H9 (cell line): ENCODE measurements at places on chromosomes 16 and 17.

GRCh38 chr17:54972406-54973138, 4.0 kb downstream of the STXBP4 start:
- no peak for DNase-seq

DNA sequence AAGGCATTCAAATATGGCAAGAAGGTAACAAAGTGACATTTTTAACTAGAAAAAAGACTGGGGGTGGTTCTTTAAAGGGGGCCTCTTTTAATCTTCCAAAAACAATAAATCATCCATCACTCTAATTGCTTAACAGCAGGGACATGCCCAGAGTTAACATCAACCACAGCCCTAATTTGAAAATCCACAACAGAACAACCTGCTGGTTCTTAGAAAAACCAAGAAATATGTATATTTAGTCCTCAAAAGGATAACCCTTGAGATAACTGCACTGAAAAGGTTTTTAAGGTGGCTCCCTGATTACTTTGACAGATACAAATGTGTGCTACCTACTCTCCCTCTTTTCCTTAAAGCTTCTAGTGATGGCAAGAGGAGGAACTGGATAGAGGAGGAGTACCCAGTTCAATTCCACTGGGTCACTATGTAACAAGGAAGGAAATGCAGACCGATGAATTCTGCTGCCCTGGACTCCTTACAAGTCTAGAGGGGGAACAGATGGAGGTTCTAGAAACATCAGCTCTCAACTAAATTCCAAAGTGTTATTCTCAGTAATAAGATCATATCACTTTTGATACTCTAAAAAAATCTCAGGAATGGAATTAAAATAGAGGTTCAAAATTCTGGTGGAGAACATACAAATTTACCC, 54.3 kb downstream of the N4BP1 start:
- DNase-seq = no peak

DNA sequence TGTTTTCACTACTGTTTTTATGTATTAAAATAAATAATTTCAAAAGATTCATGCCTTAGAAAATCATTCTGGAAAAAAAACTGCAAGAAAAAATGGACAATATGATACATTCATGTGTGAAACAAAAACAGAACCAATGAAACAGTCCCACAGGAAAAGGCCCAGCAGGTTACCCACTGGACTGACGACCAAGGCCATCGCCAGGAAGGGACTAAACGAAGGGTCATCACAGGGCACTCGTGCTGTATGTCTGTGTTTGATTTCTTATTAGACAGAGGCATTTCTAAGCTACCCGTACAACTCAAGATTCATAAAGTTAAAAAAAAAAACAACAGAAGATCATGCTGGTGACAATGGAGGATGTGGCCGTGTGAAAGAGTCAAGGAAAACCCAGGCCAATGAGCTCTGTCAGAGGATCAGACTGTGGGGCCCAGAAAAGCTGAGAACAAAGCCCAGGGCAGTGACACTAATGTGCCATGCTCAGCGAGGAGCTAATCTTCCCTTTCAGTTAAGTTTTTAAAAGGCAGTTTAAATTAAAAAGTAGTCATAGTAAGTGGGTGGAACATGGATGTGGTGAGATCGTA, 31.8 kb downstream of the NSMCE1 start:
- DNase-seq = no peak

GRCh38 chr16:86466696-86467406, 43.5 kb upstream of the FOXF1 start:
- no peak for DNase-seq

GRCh38 chr16:643050-643368, 1.4 kb downstream of the MCRIP2 start:
- no peak for DNase-seq

DNA sequence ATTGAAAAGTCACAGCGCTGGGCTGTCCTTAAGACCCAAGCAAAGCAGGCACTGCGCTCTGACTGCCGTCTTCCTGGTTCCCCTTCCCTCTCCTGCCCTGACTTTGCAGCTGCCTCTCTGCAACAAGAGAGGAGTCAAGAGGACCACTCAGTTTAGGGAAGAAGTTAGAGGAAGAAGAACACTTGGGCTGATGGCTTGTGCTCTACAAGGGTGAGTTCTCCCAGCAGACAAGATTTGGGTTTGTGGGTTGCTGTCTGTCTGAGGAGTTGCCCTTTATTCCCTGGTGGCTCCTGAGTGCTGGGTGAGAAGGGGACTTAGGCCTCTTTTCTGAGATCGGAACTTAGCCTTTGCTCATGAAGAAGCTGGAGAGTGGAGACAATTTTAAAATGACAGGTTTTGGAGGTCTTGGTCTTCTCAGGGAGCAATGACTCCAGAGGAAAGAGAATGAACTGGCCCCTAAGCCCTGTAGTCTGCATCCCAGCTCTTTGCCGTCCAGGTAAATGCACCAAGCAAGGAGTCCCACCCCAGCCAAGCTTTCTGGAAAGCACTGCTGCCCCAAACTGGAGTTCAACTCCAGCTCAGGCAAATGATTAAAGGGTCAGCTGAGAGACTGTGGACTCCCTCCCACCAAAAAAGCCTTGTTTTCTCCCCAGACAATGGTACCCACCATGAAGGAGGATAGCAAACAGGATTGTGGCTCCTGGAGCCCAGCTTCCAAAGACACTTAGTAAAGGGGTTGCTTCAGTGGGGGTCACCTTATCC, 2.7 kb upstream of the HOXB9 start:
- peak; percentile 20 for DNase-seq

- no peak for DNase-seq
Observed at GRCh38 chr17:11302401-11303186, 61.6 kb downstream of the SHISA6 start.

DNA sequence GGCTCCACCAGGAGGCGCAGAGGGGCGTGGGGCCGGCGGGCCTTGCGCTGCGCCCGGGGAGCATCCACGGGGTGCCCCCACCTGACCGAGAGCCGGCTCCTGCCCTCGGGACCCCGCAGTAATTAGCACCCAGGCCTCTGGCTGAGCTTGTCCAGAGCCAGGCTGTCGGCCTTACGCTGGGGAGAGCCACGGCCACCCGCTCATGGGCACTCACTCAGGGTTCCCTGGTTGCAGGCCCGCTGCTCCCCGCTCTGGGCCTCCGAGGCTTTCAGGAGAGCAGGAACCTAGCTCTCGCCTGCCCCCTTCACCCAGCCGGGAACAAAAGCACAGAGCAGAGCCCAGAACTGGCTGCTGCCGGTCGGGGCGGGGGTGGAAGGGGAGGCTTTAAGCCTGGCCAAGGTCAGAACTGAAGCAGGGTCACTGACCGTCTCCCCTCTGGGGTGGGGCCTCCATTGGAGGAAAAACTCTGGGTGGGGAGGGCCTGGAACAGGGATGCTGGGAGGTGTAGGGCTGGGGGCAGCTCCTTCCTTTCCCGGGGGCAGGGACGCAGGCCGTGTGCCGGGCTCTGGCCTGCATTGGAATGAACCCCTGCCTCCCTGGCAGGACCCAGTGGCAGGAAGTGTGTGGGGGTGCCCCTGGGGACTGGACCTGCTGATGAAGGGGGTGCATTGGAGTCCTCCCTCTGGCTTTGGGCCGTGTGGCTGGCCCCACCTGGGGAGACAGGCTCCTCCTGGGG, 12.3 kb downstream of the GLIS2 start:
- DNase-seq = peak; percentile 88

DNA sequence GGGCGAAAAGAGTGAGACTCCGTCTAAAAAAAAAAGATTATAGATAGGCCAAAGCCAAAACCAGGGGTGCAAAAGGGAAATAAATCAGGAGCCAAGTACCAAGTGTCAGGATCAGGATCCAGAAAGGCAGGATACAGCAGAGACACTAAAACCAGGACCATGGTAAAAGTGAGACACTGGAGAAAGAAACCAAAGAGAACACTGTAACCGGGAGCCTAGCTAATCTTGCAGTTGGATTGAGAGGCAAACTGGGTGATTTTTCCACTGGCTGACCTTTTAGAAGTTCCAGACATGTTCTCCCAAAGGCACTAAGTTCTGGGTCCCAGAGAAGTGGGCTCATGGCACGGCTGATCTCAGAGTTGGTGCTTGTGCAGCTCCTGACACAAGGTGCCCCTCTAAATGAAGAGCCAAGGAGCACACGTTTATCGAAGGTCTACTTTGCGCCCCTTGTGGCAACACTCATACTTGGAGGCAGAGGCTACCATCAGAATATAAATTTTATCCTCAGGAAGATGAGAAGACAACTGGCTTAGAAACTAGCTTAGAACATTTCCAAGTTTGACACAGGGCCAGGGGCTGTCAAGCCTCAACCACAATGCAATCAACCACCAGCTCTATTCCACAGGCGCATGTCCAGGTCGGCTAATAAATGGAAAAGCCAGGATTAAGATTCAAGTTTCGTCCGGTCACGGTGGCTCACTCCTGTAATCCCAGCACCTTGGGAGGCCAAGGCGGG, 27.5 kb upstream of the HELZ start:
- DNase-seq = peak; percentile 75

GRCh38 chr16:77327717-77328116, 107.1 kb downstream of the ADAMTS18 start:
- DNase-seq = no peak

- DNase-seq = peak; percentile 17
Observed at GRCh38 chr17:33210285-33210684, 82.8 kb downstream of the ASIC2 start.

GRCh38 chr17:41494524-41494923, 4.8 kb upstream of the KRT36 start:
- DNase-seq = no peak

DNA sequence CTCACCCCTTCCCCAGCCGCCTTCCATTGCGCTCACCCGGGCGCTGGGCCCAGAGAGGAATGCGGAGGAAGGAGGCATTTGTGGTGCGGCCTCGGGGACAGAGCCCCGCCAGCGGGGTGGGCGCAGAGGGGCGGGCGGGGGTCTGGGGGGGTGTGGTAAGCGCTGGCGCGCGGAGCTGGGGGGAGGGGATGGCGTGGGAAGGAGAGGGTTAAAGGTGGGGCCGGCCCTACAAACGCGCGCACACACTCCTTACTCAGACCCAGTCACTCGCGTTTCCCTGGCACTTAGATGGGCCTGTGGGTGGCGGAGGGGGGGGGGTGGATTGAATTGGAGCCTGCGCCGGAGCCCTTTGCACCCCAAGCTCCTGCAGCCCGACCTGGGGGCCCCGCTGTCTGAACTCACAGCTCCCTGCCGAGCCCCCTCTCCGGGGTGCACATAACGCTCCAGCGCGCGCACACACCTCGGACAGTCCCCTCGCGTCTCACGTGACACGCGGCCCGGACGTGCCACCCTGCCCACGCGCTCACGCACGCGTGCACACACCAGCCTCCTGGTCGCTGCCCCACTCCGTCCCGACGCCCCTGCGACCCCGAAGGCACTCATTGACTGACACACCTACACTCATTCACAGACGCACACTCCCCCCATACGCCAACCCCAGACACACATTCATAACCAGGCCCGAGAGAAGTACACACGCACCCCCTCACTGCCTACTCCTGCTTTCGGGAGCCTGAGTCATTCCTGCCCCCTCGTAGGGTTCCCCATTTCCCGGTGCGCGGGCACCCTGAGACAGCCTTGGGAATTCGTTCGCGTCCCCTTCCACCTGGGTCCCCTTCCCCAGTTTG, 844 bp downstream of the TBKBP1 start:
- peak; percentile 57 for DNase-seq

GRCh38 chr17:54968988-54969332, 395 bp downstream of the STXBP4 start:
- no peak for DNase-seq

GRCh38 chr16:75319513-75320411, 68.3 kb upstream of the BCAR1 start:
- DNase-seq = no peak

- DNase-seq = no peak
Observed at GRCh38 chr17:64774888-64775540, 112.9 kb upstream of the SMURF2 start.

DNA sequence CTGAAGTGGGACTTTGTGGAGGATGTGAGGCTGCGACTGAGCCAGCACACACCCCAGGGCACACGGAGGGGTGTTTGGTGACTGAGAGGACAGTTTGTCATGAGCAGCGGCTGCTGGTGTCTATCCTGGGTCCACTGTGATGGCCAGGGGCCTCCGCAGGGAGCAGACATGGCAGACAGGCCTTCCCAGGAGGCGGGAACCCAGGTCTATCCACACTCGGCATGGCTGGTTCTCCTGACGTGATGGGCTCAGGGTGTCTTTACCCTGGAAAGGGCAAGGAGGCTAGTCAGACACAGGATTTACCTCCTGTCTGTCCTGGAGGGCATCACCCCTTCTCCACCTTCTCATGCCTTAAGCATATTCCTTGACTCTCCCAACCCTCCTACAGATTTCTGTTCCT, 671 bp upstream of the CD300C start:
- no peak for DNase-seq

- DNase-seq = no peak
Observed at GRCh38 chr16:26491101-26491670, 575.5 kb upstream of the C16orf82 start.

DNA sequence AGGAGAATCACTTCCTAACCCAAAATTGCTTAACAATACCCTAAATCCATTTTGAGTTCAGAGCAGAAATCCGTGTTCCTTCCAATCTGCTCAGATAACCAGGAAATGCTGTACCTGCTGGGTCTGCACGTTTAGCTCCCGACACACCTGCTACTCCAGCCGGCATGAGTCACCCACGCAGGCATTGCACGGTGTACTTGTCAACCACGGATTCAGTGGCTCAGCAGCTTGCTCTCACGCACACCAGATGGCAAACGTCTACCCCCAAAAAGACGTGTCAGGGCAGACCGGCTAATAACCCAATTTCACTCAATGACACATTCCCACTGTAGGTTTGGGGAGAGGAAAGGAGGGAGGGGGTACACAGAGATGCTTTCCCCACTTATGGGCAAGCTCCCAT, 468.1 kb downstream of the SOX9 start:
- DNase-seq = no peak

DNA sequence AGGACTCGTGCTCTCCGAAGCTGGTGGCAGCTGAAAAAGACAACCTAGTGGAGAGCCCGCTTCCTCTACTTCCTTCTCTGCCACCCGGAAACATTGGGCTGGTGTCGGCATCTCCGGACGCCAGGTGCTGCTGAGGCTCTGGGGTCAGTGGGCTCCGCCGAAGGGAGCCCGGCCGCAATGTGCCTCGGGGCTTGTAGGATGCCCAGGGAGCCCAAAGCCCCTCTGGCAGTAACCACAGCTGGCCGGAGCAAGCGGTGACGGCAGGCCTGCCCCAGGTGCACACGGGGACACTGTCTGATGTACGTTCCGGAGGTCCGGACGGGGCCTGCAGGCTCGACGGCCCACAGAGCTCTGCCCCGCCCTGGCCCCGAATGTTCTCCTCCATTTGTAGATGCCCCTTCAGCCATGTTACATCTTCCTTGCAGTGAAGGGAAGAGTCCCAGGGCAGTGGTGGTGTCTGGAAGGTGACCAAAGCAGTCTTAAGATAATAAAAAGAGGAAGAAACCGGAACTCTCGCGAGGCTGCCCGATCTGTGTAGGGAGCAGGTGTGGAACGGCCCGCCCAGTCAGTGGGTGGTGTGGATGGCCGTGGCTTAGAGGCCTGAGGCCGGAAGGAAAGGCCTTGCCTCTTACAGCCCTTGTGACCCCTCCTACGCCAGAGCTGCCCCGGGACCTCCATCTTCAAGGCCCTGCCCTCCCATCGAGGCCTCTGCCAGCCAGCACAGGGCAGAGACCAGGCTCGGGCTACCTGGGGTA, 22.6 kb downstream of the NDUFAF8 start:
- no peak for DNase-seq

GRCh38 chr17:60542071-60542470, 16.0 kb upstream of the APPBP2 start:
- no peak for DNase-seq
